ENCODE measurements at places on chromosomes 4 and X.
A peak's percentile ranks its signal among the peaks of the same experiment; 100 is the strongest.

GRCh38 chr4:8838961-8839431, 32.6 kb downstream of the HMX1 start:
- DNase-seq, result no peak

GRCh38 chr4:38310446-38311043, 350.3 kb downstream of the PTTG2 start:
- DNase-seq, result peak; percentile 97

DNA sequence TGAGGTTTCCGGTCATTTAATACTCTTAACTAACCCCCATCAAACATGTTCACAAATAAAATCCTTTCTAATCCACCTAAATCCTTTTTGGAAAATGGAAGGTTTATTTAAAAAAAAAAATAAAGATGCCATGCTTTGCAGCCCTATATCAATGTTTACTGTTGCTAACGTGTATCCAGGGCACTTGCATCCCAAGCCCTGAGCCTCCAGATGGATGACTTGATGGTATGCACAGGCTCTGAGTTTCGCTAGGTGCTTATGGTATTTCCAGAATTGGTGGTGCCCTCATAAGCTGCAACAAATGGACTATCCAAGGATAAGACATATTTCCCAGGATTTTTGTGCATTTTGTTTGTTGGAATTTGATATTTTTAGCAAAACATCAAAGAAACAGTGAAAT, 257.7 kb downstream of the PRDM5 start:
- DNase-seq, result no peak

- DNase-seq, result no peak
Observed at GRCh38 chr4:101140228-101140627, 207.1 kb downstream of the PPP3CA start.

- no peak for DNase-seq
Observed at GRCh38 chr4:6464842-6465588, 7.4 kb downstream of the PPP2R2C start.

- no peak for DNase-seq
Observed at GRCh38 chr4:184153781-184154180, 63.9 kb downstream of the ENPP6 start.

DNA sequence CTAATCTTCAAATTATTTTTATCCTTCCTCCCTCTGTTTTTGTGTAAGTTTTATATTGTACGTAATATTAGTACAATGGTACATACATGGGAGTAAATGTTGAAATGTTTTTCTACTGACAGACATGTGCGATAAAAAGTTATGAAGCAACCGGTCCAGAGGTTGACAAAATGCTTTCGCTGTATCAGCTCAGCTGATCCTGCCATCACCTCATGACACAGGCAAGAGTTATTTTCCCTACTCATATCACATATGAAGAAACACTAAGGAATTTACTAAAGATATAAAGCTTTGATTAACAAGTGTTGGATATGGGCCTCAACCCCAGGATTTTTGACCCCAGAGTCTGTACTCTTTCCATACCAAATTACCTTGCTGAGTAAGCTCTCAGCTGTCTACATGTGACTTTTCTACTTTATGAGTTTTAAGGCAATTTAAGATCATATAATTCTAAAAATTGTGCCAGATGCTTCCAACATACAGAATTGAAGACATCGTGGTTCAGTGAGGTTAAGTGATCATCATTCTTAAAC, 50.0 kb downstream of the CLCN5 start:
- DNase-seq, result no peak

DNA sequence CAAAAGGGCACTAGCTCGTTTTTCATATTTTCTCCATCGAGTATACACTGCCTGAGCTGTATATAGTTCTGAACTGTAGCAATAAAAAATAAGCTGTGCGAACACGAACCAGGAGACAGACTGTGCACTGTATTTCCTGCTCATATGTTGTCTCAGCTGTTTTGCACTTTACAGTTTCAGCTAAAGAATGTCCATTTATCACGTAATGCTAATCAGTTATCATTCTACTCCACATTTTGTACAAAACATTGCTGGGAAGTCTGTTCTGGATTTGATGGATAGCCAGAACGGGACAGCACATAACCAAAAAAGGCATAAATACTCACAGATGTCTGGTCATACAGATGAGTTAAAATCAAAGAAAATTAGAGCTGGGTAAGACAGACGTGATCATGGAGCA, 315.5 kb upstream of the ADGRL3 start:
- no peak for DNase-seq

GRCh38 chrX:31117266-31117665, 45.4 kb upstream of the FTHL17 start:
- no peak for DNase-seq

DNA sequence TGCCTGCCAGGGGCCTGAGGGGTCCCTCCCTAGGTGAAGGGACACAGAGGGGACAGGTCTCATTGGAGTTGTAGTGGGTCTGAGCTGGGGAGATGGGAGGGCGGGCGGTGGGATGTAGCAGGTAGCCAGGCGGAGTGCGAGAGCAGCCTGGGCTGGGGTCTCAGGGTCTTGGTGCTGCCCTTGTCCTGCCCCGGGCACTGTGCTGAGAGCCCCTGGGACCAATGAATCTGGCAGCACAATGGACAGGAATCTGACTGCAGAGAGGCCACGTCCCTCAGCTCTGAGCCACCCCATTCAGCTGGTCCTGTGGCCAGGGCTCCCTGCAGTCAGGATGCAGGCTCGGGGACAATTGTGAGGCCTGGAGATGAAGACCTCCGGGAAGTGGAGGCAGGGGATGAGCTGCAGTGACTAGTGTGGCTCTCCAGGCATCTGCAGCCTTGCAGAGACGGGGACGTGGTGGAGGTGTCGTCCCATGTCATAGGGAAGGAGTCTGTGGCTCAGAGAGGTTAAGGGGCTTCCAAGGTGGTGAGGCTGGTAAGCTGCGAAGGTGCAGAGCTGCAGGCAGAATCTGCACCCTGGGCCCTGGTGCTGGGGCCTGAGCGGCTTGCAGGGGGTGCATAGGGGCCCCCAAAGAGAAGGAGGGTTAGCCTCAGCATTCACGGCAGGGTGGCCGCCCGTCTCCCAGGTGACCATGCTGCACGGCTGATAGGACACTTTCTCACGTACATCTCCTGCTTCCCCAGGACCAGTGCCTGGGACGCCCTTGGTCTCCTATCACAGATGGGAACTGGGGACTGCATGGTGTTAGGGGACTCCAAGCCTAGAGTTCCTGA, 20.6 kb downstream of the NSG1 start:
- DNase-seq, result no peak

DNA sequence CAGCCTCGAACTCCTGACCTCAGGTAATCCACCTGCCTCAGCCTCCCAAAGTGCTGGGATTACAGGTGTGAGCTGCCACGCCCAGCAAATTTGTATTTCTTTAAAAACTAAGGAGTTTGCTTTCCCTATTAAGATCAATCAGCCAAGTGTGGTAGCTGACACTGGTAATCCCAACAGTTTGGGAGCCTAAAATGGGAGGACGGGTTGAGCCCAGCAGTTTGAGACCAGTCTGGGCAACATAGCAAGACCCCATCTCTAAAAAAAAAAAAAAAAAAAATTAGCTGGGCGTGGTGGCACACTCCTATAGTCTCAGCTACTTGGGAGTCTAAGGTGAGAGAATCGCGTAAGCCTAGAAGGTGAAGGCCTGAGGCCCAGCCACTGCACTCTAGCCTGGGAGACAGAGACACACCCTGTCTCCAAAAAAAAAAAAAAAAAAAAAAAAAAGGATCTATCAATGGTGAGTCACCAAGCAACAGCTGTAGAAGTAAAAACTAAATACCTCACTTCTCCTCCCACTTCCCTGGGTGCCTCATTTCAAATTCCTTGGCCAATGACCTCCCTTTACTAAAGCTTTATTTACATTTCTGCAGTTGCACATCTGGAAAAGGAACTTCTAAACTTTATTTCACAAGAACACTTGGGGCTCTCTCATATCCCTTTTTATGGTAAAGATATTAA, 54.5 kb downstream of the LDB2 start:
- no peak for DNase-seq

DNA sequence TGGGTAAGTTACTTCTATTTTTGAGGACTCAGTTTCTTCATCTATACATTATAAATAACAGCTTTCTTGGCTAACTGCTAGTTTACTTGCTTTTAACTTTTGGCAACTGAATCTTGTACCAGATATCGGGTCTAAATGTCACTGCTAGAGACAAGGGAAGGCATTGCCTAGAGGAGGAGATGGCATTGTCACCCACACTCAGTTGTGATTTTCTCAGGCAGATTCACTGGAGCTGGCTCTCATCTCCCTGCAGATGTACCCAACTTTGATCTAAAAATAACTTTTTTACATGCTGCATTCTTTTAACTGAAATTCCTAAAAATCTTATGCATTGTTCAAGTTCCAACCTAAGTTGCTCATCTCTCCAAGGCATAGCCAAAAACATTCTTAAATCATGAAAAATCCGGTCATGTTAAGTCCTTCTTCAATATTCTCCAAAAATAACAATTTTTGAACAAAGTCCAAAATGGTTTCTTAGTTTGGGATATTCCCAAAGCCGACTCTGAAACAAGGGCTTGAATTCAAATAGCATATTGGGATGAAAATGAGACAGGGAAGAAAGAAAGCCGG, 469.0 kb upstream of the BOD1L1 start:
- no peak for DNase-seq

- no peak for DNase-seq
Observed at GRCh38 chrX:118989886-118990285, 15.5 kb downstream of the LONRF3 start.

- no peak for DNase-seq
Observed at GRCh38 chr4:14903321-14903720, 99.0 kb upstream of the CPEB2 start.

GRCh38 chrX:136588036-136588435, 56.0 kb downstream of the VGLL1 start:
- peak; percentile 66 for DNase-seq

DNA sequence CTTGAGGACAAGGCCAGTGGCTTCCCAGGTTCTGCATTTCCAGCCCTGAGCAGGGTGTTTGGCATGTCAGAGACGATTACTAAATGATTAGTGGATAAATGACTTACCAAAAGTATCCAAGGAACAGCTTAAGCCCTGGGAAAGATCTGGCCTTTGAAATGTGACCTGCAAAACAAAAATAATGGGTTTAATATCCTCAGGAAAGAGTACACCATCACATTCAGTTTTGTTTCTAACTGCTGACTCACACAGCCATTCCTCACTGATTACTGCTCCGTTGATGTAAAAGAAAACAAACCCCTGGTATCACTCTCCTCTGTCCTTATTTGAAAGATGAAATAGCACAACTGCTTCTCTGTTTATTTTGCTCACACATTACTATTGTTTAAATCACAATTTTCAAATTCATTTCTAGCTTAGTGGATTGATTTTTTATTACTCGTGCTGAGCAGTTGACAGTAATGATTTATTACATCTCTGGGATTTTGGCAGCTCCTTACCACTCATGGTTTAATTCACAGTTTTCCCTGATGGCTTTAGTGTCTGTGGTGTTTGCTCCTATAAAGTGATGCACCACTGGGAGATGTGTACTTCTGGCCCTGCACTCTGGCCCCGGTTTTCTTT, 117.0 kb downstream of the CBLL2 start:
- no peak for DNase-seq

GRCh38 chr4:104490770-104491480, 3.8 kb downstream of the CXXC4 start:
- DNase-seq, result peak; percentile 36

DNA sequence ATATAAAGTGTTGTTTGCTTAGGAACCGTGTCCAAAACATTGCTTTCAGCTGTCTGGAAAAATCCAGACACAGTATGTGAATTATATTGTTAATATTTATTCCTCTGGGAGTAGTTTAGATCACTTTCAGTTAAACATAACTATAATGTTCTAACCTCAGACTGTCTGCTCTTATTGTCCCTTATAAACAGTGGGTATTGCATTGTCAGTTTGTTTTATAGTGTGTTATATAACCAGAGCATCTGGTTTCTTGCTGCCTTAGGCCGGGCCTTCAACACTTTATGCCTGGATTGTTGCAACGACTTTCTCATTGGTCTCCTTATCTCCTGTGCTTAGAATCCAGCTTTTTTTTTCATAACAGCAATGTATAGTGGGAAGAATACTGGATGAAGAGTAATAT, 26.4 kb downstream of the ATG4A start:
- DNase-seq, result no peak

DNA sequence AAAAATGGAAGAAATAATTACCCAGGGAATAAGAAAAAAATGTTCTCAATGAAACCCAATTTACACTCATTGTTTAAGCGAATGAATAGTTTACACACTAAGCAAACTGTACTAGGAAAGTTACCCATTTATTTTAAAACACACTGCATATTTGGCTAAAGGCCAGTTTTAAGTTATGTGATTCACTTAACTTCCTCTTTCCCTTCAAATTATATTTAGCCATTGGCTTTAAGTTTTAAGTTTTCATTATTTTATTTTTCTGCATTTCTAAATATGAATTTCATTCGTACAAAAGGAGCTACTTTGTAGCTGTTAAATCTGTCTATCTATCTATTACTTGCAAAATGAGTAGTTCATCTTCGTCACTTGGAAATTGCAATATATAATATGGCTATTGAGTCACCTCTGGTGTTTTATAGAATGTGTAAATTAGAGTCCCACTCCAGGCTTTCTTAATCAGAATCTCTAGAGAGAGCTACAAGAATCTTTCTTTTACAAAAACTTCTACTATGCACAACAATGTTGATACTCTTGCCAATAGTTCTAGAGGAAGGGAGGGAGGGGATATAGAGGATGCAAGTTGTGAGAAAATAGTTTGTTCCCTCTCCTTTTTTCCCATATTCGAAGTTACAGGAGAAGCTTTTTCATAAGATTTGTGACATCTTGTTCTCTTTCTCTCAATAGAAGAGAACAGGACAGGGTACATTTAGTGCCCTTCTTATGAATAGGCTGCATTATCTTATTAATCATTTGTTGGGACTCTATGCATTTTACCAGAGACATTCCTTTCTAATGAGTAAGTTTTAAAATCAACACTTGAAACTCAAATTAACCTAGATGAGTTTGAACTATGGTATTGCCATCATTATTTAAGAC, 41.8 kb downstream of the SULT1B1 start:
- no peak for DNase-seq

DNA sequence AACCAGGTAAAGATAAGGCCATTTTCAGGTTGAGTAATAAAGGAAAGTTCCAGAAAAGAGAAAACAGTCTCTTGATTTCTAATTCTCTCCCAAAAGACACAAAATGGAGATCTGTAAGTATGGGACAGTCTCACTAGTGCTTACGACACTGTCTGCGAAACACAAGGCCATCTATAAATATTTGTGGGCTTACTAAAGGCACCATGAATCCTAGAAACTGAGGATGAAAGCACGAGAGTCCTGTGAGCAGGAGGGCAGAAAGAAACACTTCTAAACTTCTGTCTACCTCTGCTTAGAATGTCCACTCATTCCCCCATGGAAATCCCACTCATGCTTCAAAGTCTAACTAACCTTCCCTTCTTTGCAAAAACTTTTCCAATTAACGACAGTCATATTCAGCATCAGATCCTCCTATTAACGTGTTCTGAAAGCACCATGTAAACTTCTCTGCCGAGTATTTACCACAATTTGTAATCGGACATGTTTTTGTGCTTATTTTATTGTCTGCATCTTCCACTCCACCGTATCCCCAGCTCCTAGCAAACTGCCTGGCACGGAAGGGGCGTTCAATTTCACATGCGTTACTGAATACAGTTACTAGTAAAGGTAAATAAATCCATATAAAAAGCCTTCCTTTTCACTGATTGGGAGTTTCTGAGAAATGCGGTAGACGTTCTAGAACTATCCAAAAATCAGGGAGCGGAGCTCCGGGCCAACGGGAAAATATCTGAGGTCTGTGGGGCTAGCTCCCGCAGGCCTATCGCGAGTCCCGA, 665 bp downstream of the PSMD10 start:
- DNase-seq, result peak; percentile 1

GRCh38 chr4:8135666-8136065, 22.9 kb downstream of the ABLIM2 start:
- no peak for DNase-seq
